GM23248 (cell line): ENCODE measurements at places on chromosomes 13 and 19. TPM values are rescaled to one million over a fixed set of nuclear protein-coding genes. Genes with fewer than 3 reads are reported as not detected.

- no peak for DNase-seq
Measured at GRCh38 chr13:113573065-113573464, 11.5 kb upstream of the TFDP1 start.

Gene ZNF135
- 5.1 and 6.4 TPM in 2 replicates for total RNA-seq

Gene FREM2
- not detected in 2 replicates for total RNA-seq

- DNase-seq, result peak; percentile 68
Measured at GRCh38 chr19:4910594-4911281, 1.4 kb downstream of the UHRF1 start.

- DNase-seq, result peak; percentile 52
Measured at GRCh38 chr13:112968910-112969691, at the start of gene MCF2L. TSS of gene MCF2L (plus strand) at chr13:112969214. CDS start at chr13:112969380, 166 bp downstream.

Gene ZNF491
- 1.6 and 3.0 TPM in 2 replicates for total RNA-seq
